ENCODE measurements at places on chromosomes 7 and 10.
A peak's percentile ranks its signal among the peaks of the same experiment; 100 is the strongest.

DNA sequence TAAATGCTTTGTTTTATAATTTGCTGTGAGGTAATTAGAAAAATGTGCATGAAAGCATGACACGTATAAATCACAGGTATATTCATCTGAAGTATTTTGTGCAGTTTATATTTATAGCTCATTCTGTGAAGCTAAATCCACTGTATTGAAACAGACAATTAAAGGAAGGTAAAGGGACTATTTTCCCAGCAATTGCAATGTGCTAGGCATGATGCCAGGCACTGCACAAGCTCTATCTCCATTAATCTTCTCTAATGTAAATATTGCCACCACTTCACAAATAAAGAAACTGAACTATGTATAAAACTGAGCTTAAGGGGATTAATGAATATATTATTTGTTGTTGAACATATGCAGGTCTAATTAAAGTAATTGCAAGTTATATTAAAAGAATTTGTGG lies 1012.5 kb downstream of the NRG3 start:
- peak; percentile 81 for DNase-seq

GRCh38 chr7:132646052-132646451 lies 69.8 kb upstream of the PLXNA4 start:
- DNase-seq, result no peak

- no peak for DNase-seq
Measured at GRCh38 chr7:125492521-125492920, 562.9 kb upstream of the POT1 start.

DNA sequence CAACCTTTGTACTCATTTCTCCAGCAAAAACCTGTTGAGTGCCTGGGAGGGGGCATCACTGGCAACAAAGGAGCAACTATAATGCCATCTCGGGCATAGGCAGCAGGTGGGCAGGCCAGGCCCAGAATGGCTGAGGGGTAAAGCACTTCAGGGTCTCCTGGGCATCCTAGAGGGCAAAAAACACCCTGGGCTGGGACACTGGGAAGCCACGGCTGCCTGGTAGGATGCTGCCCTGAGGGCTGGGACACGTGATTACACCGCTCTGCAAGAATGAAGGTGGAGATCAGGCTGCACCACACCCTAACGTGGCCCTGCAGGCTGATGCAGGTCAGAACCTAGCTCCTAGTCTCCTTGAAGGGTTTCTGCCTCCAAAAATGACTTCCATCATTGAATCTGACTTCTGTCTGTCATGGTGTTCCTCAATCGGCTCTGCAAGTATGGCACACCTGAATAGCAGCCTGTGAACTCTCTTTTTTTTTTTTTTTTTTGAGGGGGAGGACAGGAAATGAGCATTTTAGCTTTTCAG lies 4.5 kb upstream of the TRAPPC14 start:
- DNase-seq, result no peak

GRCh38 chr10:60237977-60238758 lies 151.5 kb downstream of the ANK3 start:
- peak; percentile 9 for DNase-seq

DNA sequence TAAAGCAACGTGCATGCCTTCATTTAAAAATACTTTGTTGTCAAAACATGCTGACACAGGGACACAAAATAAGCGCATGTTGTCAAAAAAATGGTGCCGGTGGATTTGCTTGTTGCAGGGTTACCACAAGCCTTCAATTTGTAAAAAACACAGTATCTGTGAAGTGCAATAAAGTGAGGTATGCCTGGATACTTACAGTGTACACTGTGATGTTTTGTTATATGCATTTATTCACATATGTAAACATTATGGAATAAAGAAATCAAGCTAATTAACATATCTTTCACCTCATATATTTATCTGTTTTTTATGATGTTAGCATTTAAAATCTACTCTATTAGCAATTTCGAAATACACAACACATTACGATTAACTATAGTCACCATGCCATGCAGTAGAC lies 202.6 kb upstream of the FZD8 start:
- no peak for DNase-seq

DNA sequence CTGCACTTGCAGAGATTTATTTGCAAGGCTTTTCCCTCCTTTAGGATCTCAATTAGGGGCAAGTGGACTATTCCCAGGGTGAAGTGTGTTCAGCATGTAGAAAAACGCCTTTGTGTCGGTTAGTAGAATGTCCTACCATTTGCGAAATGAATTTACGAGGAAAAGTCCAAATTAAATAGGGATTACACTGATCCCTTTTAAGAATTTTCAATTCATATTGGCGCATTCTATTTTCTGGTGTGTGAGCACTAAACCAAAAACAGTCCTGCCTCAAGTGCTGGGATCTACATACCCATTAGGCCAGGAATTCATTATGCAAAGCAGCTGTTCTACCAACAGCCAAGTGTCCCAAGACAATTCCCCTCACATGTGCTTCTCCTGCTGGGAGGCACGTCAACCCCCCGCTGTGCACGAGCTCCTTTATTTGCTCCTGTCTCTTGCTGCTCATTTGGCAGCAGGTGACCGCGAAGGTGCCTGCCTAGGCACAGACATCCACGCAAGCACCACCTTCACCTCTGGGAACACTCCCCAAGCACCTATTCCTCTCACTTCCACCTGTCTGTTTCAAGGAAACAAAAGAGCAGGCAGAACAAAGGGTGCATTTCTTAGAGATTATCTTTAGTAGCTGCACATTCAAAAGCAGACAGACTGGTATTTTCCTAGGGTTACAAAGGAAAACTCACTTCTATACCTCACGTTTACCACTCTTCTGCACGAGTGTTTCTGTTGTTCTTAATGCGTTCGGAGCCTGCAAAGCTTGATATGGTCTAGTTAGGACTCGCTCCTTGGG lies 134.6 kb upstream of the FGFR2 start:
- peak; percentile 1 for DNase-seq

DNA sequence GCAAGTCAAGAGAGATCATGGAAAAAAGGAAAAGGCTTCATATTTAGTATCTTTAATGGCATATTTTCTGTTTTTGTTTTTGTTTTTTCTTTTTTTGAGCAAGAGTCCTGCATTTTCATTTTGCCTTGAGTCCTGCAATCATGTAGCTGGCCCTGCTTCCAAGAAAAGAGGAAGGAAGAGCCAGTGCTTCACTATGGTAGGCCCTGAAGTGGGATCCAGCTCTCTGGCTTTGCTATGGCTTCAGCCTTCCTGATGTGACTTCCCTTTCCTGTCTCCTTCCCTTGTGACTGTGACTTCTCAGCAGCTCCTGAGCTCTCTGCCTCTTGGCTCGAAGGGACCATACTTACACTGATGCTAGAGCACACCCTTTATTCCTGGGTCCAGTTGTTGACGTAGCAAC lies 512.3 kb downstream of the INHBA start:
- no peak for DNase-seq

- no peak for DNase-seq
Measured at GRCh38 chr10:63286340-63286739, 153.2 kb downstream of the NRBF2 start.

DNA sequence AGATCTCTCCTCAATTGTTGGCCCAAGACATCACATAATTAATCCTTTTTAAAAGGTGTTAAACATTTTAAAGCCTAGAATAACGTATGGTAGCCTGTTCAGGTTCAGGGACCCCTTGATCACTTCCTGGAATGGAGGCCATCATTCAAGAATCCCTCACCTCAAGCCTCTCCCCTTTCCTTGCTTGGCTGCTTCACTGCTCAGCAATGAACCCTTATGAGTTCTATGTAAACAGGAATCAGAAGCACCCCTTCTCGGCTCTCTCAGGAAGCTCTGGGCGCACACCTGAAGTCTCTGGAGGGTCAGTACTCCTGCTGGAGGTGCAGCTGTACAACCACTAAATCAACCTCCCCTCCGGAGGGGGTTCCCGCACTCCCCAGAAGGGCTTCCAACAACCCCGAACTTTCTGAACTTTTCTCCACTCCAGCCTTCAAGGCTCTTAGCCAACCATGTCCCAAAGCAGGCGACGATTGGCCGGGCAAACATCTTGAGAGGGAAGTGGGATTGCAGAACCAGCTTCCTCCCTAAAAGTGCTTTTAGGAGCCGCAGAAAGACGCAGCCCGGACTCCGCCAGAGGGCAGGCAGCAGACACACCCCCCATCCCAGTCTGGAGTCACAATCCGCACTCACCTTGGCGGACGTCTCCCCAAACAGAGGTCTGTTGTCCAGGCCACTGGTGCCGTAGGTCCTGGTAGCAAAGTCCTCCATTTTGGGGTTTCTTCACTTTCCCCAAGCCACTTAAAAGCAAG lies 562 bp downstream of the TMEM243 start:
- DNase-seq, result no peak

GRCh38 chr7:105185290-105186010 lies 171.4 kb downstream of the KMT2E start:
- DNase-seq, result no peak

DNA sequence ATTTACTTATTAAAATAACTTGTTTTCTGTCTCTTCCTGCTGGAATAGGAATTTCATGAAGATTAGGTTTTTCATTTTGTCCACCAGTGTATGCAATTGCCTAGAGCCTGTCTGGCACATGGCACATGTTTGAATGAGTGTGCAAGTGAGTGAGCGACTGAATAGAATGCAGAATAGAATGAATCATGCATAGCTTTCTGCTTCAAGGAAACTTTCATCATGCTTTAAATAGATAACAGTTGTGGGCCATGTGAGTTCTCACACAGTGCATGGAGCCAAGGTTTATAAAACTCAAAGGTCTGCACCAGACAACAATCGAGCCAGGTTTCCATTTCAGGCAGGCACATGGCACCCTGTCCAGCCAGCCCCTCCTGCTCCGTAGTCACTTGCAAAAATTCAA lies 74.2 kb upstream of the HECW1 start:
- DNase-seq, result no peak

- peak; percentile 39 for DNase-seq
Measured at GRCh38 chr7:130369110-130369711, 11.1 kb upstream of the CPA1 start.

DNA sequence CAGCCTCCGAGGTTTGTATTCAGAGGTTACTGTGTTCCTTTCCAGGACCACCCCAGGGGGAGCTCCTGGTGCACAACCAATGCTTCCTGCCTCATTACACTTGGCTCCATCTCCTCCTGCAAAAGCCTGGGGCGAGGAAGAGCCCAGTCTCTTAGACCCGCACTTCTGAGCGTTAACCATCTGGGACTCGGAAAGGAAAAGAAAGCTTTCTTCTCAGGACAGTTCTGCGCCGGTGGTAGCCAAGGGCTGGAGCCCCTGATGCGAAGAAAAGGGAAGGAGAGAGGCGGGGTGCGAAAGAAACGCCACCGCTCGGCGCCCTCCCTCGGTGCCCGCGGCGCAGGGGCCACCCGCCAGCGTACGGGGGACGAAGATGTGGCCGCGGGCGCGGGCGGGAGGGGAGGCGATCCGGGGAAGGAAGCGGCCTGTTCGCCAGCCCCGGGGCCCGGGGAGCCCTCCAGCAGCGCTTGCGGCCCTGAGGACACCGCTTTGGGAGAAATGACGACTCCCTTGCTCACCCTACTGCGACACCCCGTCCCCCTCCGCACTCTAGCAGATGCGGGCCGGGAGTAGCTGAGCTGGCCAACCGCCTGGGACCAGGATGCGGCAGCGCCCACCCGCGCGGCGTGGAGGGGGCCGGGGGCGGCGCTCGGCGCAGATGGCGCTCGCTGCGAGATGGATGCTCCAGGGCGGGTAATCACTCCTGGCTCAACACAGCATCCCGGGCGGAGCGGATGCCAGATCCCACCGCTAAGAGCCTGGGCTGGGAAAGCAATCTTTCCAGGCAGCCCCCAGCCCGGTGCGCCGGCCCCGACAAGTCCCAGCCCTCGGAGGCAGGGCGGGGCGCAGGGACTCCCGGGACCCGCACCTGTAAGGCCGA lies 1.3 kb downstream of the NRCAM start:
- DNase-seq, result peak; percentile 81

GRCh38 chr10:132897516-132898381 lies 44.6 kb downstream of the CFAP46 start:
- DNase-seq, result no peak

GRCh38 chr7:19491821-19492452 lies 216.9 kb downstream of the POLR1F start:
- peak; percentile 39 for DNase-seq

- no peak for DNase-seq
Measured at GRCh38 chr10:77532068-77532467, 105.5 kb downstream of the KCNMA1 start.

GRCh38 chr7:113331155-113331898 lies 213.0 kb upstream of the SMIM30 start:
- no peak for DNase-seq

DNA sequence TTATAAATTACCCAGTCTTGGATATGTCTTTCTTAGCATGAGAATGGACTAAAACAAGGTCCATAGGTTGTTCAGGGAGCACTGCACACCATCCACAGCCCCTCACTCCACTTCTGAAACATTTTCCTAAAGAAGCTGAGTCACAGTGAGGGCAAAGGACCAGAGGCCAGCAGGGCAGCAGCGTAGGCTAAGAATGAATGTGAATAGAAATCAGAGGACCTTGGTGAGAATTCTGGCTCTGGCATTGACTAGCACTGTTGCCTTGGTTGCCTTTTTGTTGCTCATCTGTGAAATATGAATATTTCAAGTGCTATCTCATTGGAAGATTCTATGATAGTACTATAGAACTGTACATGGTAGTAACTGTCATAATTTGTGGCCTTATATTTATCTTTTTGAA lies 41.7 kb upstream of the TOMM7 start:
- DNase-seq, result no peak

- no peak for DNase-seq
Measured at GRCh38 chr10:125555743-125556142, 127.2 kb downstream of the TEX36 start.

- no peak for DNase-seq
Measured at GRCh38 chr10:25804505-25804904, 129.5 kb upstream of the MYO3A start.

DNA sequence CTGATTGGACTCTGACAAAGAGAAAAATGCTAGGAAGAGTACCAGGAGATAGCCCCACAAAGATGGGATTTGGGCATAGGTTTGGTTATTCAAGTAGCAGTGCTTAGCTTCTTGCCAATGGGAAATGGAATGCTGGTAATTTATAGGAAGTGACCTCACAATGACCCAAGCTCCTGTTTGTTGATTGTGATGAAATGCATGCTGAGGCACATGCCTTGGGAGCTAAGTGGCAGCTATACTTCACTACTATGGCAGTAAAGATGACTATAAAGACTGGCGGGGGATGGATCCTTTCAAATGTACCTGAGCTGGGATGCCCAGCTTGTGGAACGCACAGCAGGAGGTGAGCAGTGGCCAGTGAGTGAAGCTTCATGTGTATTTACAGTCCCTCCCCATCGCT lies 153.8 kb downstream of the ZNF22 start:
- no peak for DNase-seq

DNA sequence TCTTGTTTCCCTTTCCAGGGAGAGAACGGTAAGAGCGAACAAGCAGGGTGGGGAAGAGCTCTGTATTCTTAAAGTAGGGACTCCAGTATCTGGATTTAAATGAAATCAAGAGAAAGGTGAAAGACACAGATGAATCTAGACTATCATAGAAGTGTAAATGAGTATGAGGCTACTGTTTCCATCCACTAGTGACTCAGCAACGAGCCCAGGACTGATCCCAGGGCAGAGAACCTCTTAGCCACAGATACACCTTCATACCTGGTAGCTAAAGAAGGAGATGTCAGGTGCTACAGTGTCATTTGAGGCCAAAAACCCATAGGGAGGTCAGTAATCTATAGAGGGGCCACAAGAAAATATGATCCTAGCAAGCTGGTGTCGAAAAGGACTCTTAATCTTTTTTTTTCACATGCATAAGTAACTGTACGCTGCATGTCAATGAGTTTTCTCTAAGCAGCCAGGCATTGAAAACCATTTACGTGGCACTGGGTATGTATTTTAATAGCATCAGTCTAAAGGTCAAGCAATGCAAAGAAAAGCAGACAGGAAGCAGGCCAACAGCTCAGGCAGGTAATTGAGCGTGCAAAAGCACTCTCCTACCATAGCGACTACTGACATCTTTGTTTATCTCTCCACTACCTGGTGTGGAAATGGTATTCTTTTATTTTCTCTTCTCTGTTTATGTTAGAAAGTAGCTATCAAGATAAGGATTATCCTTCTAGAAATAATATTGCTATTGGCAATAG lies 91.5 kb upstream of the EGR2 start:
- DNase-seq, result peak; percentile 26

All from NCI-H2081 (cell line).